ENCODE measurements at places on chromosomes 2 and 18. TPM values are rescaled to one million over a fixed set of nuclear protein-coding genes. Genes with fewer than 3 reads are reported as not detected.

ARL5A gene
- 87.2 TPM for total RNA-seq

DNA sequence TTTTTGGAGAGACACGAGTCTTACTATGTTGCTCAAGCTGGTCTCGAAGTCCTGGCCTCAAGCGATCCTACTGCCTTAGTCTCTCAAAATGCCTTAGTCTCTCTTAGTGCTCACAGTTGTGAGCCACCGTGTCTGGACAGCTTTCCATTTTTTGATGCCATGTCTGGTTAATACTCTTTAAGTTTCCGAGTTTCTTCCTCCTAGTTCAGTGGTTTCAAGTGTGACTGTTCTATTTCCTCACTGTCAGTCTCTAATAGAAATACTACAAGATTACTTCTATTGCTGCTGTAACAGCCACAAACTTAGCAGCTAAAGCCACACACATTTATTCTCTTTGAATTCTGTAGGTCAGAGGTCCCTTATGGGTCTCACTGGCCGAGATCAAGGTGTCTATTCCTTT lies 125.1 kb upstream of the MGAT5 start:
- no peaks in the 10 kb centered on the region for H3K36me3 ChIP-seq
- H3K27ac ChIP-seq: no peak overlapping the region
- no peaks in the 10 kb centered on the region for H3K27me3 ChIP-seq

DNA sequence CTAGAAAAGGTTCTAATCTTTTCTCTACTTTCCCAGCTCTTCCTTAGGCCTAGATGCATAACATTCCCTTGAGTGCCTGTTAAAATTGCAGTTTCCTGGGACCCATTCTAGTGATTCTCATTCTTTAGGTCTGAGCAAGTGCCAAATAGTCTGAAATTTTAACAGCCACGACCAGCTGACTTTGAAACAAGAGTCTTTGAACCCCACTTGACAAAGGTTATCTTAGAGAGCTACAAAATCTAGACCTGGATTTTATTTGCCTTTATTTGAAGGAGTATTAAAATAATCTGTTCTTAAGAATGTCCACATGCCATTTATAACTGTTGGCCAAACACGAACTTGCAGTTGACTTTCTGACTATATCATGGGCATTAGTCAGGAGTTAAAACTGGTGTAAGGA lies 110.2 kb upstream of the LHCGR start:
- no peaks in the 10 kb centered on the region for H3K4me1 ChIP-seq
- no peaks in the 10 kb centered on the region for H3K36me3 ChIP-seq
- no peak for DNase-seq
- H3K27me3 ChIP-seq: no peaks in the 10 kb centered on the region
- H3K4me3 ChIP-seq: no peak overlapping the region

- no peak overlapping the region for H3K27ac ChIP-seq
- no peaks in the 10 kb centered on the region for H3K36me3 ChIP-seq
- peaks cover 40% of the 10 kb centered on the region for H3K4me1 ChIP-seq
- H3K4me3 ChIP-seq: peak overlapping the region; percentile 77
Observed at GRCh38 chr2:221571025-221571550, 1.0 kb downstream of the EPHA4 start.

DNA sequence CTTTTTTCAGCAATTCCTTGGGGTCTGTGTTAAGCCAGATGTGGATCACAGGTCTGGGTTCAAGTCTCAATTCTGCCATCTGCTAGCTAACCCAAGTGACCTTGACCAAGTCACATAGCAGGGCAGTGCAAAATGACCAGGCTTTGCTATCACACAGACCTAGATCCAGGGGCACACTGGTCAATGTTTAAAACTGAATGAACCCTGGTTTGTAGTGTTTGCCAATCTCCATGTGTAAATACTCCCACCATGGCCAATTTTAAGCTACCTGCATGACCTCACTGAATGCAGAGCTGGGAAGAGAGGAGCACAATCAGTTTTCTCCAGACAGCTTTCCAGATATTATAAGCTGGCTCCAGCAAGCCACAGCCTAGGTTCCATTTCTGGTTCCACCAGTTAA lies 142.9 kb downstream of the CHST9 start:
- no peak for DNase-seq
- no peak overlapping the region for H3K27ac ChIP-seq
- no peak overlapping the region for H3K4me3 ChIP-seq
- H3K27me3 ChIP-seq: no peaks in the 10 kb centered on the region

GRCh38 chr2:196181484-196181883 lies 10.1 kb upstream of the STK17B start:
- H3K36me3 ChIP-seq: no peaks in the 10 kb centered on the region
- no peak overlapping the region for H3K27ac ChIP-seq
- no peak for DNase-seq
- H3K4me1 ChIP-seq: peaks cover 6% of the 10 kb centered on the region

CNTNAP5 gene
- not detected for total RNA-seq
